ENCODE measurements at places on chromosomes 2 and 18.

GRCh38 chr2:67242456-67242855, 154.7 kb upstream of the ETAA1 start:
- no peak for DNase-seq

DNA sequence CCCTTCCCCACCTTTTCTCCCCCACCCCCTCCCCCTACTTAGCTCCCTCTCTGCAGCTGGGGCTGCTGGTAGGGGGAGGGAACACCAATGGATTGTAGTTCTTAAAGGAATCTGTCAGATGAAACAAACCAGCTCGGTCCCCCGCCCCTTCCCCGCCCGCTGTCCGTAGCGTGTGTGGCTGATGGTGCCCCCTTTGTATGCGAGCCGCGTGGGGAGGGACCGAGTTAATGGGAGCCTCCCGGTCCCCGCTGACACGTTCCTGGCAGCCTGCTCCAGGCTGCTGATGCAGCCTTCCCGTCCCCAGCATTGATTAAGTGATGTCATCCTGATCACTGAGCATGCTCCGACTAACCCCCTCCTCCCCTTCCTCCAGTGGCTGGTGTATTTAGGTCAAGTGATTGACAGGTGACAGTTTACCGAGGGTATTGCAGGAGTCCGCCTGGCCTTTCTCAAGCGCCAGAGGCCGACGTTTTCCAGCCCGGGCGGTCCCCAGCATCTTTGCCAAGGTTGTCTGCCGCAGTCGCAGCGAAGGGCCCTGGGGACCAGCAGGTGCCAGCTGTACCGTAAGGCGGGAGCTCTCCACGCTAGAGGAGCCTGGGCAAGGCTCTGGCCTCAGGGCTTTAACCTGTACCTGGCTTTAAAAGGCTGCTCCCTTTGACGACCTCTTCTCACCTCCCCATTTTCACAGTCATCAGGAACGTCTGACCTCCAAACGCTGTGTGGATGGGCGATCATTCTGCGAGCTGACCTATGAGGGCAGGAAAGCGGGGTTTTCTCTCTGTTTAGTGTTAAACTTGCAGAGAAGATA, 1.8 kb downstream of the KIF5C start:
- DNase-seq, result no peak

- no peak for DNase-seq
These were observed 2.7 kb upstream of the TGIF1 start for GRCh38 chr18:3447068-3447894.

GRCh38 chr18:31633392-31634330, 42.0 kb downstream of the TTR start:
- no peak for DNase-seq

GRCh38 chr2:169776252-169776761, 22.4 kb upstream of the SSB start:
- no peak for DNase-seq

DNA sequence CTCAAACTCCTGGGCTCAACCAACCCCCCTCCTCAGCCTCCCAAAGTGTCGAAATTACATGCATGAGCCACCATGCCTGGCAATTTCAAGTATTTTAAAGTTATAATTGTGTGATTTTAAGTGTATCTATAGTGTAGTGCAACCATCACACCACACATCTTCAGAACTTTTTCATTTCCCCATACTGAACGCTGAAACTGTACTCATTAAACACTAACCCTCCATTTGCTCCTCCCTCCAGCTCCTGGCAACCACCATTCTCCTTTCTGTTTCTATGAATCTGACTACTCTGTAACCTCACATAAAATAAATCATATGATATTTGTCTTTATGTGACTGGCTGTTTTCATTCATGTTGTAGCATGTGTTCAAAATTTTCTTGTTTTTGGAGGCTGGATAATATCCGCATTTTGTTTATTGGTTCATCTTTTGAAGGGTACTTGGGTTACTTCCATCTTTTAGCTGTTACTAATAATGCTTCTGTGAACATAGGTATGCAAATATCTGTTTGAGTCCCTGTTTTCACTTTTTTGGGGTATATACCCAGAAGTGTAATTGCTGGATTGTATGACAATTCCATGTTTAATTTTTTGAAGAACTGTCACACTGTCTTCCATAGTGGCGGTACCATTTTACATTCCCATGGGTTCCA, 188.2 kb downstream of the PLCL1 start:
- DNase-seq, result no peak

DNA sequence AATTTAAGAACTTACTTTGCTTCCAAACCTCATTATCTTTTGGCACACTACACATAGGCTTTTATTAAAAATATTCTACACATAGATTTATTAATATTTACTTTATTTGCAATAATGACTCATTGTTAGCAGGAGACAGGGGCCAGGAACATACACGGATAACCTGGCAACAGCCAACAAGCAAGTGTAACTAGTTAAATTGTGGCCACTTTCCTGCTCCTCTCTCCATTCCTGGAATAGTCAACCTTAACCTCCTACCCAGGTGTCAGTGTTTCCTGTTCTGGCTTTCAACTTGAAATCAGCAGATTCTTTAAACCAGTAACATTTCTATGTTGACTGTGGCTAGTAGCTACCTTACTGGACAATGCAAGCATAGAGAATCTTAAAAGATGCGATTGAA, 26.5 kb downstream of the ACVR1 start:
- DNase-seq, result no peak

- DNase-seq, result no peak
These were observed 357.2 kb upstream of the MYT1L start for GRCh38 chr2:2688254-2688653.

GRCh38 chr18:22667156-22667555, 249.4 kb upstream of the CTAGE1 start:
- no peak for DNase-seq

- no peak for DNase-seq
These were observed 573 bp downstream of the IGFBP2 start for GRCh38 chr2:216633616-216634369.

- DNase-seq, result no peak
These were observed 201.4 kb downstream of the SOCS6 start for GRCh38 chr18:70489986-70490933.

- no peak for DNase-seq
These were observed 23.6 kb upstream of the SOS1 start for GRCh38 chr2:39144416-39144815.

GRCh38 chr2:49129034-49129433, 25.3 kb downstream of the FSHR start:
- DNase-seq, result no peak

DNA sequence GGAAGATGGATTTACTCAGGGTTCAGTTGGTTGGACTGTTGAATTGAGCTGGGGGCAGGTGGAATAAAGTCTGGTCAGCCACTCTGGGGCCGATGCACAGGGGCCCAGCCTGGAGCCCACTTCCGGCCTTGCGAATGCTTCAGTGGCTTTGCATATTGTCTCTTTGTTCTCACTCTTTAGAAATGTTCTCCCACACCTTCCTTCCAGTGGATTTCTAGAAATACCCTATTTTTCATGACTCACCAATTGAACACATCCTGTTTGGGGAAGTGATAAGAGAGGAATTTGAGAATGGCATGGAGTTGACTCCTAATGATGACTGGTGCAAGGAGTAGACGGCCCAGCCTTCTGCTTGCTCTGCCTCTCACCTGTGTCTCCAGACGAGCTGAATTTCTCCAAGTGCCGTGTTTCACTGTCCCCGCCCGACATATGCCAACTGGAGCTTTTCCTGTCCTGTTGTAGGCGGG, 28.1 kb downstream of the ASAP2 start:
- no peak for DNase-seq

DNA sequence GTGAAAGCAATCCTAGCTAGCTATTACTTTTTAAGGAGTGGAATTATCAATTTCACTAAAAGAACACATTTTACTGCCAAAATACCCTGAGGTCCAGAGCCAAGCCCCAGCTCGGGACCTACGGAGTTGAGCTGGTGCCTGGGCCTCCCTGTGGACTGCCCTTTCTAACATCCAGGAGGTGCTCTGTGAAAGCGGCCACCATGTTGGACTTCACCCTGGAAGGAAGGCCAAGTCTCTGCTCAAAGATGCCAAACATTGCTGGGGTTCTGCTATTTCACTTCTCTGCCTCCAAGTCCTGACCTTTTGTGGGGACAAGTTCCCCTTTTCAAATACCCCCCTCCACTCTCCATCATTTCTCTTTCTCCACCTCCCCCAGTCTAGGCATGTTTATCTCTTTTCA, 498.7 kb upstream of the RAB6C start:
- no peak for DNase-seq

DNA sequence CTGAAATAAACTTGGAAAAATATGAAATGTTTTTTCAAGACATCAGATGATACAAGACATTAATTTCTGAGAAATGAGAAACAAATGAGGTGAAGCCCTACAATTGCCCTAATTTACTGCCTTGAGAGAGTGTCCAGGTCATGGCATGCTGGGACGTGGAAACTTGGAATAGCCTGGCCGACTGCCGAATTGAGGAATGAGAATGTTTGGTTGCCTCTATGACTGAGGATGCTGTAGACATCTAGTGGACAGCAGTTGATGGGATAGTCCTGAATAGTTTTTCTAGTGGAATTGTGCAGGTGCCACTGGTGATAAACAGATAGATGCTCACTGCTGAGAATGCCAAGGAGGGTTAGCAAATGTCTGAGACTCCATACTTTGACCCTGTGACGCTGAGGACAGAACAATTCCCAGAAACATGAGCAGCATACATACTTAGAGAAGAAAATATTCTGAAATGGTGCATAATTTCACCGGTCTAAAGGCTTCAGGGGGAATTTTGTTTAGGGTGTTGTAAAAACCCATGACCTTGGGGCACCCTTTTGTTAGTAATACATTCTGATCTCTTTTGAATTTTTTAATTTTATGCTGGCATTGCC, 56.5 kb upstream of the CWC22 start:
- DNase-seq, result no peak

- DNase-seq, result no peak
These were observed 96.1 kb upstream of the ODC1 start for GRCh38 chr2:10544252-10544651.

GRCh38 chr2:182148344-182148743, 162.7 kb downstream of the PPP1R1C start:
- no peak for DNase-seq

- no peak for DNase-seq
These were observed 2.0 kb downstream of the VAMP8 start for GRCh38 chr2:85579266-85579935.

Measured in omental fat pad (tissue), 4 donors.